ENCODE measurements at places on chromosomes 11 and 22.

- DNase-seq, result no peak
These were observed 73.5 kb upstream of the GRAMD1B start for GRCh38 chr11:123356539-123356938.

- DNase-seq, result no peak
These were observed 24.4 kb upstream of the FBLN1 start for GRCh38 chr22:45478108-45478771.

- peak; percentile 93 for DNase-seq
These were observed 640.2 kb upstream of the KIRREL3 start for GRCh38 chr11:127640561-127641451.

DNA sequence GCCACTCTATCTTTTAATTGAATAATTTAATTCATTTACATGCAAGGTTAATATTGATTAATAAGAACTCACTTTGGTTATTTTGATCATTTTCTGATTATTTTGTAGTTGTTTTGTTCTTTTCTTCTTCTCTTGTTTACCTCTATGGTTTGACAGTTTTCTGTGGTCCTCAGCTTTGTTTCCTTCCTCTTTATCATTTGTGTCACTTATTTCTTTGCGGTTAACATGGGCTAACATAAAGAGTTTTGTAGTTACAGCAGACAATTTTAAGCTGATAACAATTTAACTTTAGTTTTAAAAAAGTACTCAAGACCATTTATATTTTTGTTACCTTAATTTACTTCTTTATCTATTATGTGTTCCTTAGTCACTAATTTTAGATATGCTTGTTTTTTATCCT lies 1032.8 kb upstream of the RAG2 start:
- DNase-seq, result no peak

DNA sequence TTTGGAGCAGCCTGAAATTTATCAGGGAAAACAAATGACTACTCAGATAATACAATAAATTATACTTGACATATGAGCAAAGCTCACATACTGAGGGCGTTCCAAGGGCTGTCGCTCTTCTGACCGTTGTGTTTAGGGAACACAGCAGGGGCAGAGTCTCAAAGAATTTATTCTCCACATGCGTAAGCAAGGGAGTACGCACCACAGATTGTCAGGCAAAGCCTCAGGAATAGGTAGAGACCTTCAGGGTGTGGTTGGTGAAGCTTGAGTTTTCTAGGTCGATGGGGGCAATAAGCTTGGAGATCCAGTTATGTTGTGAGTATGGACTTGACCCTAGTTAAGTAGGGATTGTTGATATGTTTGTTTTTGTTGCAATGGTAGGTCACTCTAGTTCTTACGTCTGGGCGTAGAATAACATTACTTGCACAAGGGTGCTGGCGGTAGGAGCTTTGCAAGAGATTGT lies 830 bp downstream of the ACAT1 start:
- DNase-seq, result peak; percentile 65

GRCh38 chr22:42928969-42929837 lies 72.1 kb upstream of the ARFGAP3 start:
- DNase-seq, result no peak

DNA sequence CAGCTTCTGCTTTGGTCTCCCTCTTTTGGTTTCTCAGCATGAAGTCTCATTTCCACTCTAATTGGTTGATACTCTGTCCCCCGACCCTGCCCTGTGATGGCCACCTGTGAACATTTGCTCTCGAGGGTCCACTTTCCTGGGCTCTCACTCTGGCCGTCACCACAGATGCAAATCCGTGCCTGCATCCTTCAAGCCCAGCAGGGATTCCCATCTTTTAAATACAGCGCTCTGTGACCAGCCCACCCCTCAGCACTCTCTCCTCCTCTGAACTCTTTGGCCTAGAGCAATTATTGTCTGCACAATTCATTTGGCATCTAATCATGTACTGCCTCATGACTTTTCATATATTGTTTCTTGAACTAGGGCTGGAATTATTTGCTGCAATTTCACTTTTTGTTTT lies 26.0 kb downstream of the PKNOX2 start:
- DNase-seq, result peak; percentile 37

GRCh38 chr11:25710975-25711374 lies 621.0 kb upstream of the ANO3 start:
- no peak for DNase-seq

DNA sequence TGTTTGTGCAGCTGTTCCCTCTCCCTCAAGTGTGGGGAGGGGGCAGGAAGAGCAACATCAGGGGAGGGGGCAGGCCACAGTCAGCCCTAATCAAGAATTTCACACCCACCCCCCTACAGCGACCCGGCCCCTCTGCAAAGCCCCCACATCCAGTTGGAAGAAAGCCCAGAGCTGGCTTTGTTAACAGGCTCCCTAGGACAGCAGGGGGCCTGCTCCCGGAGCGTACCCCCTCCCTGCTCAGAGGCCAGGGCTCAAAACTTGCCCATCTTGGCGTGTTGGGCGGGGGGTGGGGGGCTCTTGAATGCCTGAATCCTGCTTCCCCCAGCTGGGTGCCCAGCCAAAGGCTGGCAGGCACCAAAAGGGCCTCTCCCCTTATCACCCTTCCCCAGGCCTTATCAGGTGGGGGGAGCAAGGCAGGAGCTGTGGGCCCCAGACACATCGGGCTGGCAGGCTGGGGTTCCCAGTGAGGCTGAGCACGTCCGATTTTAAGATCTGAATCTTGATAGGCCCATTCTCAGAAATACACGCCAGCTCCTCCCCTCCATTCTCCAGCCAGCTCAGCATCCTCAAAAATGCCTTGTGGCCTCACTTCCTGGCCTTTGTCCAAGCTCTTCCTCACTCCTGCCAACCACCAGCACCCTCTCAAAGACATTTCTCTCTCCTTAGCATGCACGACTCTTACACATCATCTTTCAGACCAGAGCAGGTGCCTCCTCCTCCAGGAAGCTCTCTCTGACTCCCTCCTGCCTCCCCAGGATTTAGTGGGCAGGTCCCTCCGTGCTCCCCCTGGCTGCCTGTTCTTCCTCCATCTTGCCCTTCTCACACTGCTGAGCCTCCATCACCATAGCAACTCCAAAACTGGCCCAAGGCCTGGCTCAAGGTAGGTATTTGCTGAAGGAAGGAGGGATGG lies 384.8 kb downstream of the MN1 start:
- DNase-seq, result peak; percentile 1

DNA sequence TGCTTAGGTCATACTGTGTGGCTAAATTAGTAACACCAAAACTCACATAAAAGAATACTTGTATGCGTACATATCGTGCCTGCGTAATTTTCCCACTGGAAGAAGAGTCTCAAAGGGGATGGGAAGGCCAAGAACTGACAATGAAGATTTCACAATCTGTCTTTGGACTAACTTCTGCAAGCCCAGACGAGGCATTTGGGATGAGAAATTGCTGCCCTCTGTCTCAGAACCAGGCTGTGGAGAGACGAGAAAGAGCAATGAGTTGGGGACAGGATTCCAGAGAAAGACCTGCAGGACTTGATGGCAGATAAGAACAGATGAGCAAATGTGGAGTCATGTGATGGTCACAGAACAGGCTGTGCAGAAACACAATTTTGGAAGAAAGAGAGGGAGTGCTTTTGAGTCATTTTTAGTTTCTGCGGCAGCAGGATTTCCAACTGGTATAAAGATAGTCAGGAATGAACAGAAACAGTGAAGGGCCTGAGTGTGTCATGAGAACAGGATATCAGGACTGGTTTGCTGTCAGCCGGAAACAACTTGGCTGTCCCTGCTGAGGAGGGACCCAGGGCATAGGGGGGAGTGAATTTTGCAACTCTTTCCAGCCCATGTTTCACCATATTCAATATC lies 82.7 kb upstream of the CTSC start:
- no peak for DNase-seq

GRCh38 chr11:65141896-65142494 lies 7.7 kb upstream of the SYVN1 start:
- no peak for DNase-seq

- DNase-seq, result no peak
These were observed 13.7 kb downstream of the PPM1F start for GRCh38 chr22:21938906-21939305.

DNA sequence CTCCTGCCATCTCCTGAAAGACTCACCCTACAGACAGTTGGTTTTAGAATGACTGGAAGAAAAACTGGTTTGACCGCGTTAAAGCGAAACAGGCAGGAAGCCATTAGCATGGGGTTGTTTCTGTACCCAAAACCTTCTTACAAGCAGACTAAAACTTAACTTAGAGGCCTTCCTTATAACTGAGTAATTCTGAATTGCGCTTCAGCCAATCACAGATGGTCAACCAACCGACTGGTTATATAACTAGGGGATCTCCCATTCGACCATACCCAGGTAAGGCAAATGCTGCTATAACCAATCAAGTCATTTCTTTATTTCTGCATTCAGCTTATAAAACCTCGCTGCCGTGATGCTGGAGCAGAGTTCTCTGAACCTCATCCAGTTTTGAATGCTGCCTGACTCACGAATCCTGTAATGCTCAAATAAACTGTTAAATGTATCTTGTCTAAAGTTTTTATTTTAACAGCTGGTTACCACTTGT lies 87.8 kb upstream of the DRD2 start:
- no peak for DNase-seq

DNA sequence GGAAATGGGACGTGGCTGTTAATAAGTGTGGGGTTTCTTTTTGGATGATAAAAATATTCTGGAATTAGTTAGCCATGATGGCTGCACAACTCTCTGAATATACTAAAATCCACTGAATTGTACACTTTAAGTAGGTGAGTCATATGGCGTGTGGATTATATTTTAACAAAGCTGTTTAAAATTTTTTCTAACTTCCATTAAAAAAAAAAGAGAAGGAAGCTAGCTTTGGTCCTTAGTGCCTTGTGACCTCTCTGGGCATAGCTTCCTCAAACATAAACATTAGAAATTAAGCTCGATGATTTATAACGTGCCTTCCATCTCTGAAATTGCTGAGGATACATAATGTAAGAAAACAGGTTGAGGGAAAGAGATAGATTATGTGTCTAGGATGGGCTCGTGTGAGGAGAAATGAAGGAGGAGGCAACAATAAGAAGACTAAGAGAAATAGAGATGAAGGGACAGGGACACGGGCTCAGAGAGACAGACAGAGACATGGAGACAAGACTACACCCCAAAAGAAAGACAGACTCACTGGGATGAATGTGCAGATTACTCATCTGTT lies 20.0 kb downstream of the IRAG1 start:
- DNase-seq, result no peak

DNA sequence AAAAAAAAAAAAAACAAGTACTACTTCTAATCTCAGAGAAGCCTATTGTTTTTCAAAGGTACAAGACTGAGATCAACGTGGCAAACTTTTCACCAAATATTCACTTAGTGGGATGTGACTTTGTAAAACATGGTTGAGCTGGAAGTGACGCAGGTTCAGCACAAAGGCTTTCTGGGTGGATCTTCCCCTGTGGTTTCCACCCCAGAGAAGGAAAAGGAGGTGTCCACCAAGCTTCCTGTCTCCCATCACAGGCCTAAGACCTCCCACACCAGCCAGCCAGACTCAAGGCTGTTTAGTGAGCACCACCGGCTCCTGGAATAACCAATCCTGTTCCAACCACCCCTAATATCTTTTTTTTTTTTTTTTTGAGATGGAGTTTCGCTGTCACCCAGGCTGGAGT lies 5.7 kb downstream of the TMEM184B start:
- no peak for DNase-seq

DNA sequence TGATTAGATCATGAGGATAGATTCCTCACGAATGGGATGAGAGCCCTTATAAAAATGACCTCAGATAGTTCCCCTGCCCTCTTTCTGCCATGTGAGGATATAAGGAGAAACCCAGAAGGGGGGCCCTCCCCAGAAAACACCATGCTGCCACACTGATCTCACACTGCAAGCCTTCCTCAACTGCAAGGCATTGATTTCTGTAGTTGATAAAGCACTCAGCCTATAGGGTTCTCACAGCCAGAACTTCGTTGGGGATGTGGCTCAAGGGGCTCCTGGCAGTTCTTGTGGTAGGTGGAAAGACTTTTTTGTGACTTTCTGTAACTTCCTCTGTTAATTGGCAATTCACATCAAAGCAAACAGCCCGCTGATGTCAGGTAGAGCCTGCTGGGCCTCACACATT lies 108.9 kb downstream of the CD44 start:
- no peak for DNase-seq

- DNase-seq, result no peak
These were observed 28.8 kb downstream of the TBC1D22A start for GRCh38 chr22:46791201-46791731.

DNA sequence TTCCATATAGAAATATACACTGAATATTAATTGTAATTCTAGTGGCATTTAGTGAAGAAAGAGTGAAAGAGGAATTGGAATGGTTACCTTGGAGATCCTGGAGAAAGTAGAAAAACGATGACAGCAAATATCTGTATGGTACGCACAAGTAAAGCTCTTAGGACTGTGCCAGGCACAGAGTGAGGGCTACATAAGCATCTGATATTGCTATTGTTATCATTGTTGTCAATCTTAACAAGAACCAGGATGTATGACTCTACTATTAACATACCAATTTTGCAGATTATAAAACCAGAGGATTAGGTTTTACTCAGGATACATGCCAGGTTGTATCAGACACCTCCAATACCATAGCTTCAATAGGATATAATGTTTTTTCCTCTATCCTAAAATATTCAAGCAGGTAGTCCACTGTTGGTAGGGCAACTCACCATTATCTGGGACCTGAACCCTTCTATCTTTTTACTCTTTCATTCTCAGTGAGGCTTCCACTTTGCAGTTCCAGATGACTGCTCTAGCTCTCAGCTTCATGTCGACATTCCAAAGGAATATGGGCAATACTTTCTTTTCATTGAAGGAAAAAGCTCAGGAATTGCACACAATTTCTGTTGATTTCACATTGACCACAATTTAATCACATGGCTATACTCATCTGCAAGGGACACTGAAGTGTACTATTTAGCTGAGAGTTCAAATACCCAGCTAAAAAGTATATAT lies 73.2 kb downstream of the RAB38 start:
- no peak for DNase-seq

DNA sequence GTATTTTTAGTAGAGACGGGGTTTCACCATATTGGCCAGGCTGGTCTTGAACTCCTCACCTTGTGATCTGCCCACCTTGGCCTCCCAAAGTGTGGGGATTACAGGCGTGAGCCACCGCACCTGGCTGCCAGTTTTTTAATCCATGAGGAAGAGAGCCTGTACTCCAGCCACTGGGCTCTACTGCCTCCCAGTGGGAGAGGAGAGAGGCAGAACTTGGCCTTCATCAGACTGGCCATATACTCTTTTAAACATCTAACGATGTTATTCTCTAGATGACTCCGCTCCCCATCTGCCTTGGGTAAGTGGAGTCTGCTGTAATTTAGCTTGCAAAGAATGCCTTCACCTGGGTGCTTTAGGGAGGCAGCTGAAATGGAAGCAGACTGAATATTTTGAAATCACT lies 34.6 kb downstream of the SLC6A5 start:
- no peak for DNase-seq

- no peak for DNase-seq
These were observed 207.5 kb downstream of the ETS1 start for GRCh38 chr11:128379587-128380580.

GRCh38 chr11:64764040-64764611 lies 4.4 kb upstream of the PYGM start:
- no peak for DNase-seq

Measured in DMS79 treated with DMSO at 0.1 percent for 48 hours (cell line).